NCI-H1694 treated with DMSO at 0.1 percent for 48 hours (cell line): ENCODE measurements at places on chromosomes 6 and 20.

GRCh38 chr6:29861521-29862255, 34.1 kb downstream of the HLA-G start:
- no peak for DNase-seq

GRCh38 chr20:8498571-8498970, 366.5 kb downstream of the PLCB1 start:
- DNase-seq: no peak

DNA sequence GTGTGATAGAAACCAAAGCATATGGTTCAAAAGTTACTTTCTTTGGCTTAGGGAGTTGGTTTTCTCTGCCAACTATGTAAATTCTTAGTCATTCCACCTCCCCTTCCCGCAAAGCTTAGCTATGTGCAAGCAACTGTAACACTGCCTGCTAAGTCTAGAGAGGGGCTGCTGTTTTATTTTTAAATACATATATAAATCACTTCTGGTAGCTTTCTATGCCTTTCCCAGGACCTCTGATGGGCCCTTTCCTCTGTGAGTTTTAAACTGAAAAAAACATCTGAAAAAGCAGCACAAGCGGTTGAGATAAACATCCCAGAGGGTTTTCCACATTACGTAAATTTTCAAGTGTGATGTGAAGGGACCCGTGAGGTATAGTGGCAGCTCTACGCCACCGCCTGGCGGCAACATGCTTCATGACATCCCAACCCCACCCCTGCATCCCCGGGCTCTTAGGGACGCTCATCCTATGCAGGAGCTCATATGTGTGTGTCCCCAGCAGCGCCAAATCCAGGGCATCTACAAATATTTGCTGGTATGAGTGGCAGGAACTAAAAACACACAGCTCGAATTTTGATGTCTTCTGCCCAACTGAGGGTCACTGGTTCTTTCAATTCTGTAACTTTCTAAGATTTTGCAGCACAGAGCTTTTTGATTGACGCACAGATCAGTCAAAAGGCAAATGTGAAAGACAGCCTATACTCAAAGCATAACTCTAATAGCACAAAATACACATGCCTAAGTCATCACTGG, 12.7 kb downstream of the SAYSD1 start:
- no peak for DNase-seq

- peak; percentile 29 for DNase-seq
These were observed 669 bp downstream of the PDCD2 start for GRCh38 chr6:170583756-170584180.

DNA sequence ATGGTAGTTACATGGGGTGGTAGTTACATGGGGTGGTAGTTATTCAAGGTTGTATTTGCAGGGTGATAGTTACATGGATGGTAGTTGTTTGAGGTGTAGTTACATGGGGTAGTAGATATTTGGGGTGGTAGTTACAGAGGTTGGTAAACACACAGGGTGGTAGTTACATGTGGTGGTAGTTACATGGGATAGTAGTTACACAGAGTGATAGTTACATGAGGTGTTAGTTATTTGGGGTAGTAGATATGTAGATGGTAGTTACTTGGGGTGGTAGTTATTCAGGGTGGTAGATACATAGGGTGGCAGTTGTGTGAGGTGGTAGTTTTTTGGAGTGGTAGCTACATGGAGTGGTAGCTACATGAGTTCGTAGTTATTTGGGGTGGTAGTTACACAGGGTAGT, 221.3 kb upstream of the CST7 start:
- no peak for DNase-seq
